Stimulated activated CD8-positive, alpha-beta memory T cell treated with anti-CD3 and anti-CD28 coated beads, Interleukin-4, amount 100 ng/mL, for 1 hour (primary cell): ENCODE measurements at places on chromosomes 4 and X.

DNA sequence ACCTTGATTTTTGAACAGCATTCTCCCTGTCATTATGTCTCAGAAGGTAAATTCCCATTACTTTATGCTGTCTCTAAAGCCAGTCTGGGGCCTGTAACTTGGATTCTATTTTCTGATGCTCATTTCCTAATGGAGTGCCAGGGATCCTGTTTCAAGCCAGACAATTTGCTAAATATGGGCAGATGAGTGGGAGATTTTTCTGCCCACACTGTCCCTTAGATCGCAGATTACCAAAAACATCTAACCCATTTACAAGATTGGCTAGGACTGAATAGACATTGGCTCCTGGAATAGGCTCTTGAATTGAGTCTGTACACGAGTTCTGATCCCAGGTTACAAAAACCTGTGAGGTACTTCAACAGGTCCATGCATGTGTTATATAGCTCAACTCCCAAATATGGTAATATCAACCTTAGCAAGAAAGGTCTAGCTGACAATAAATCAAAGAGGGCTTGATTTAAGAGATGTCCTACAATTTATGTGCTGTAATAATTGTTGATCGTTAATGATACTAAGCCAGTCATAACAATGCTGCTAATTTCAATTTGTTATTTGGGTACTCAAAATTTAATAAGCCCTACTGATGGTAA is 5.7 kb downstream of the GPC3 start:
- no peak for DNase-seq

GRCh38 chrX:111567542-111568255 is 56.3 kb downstream of the SERTM2 start:
- no peak for DNase-seq

DNA sequence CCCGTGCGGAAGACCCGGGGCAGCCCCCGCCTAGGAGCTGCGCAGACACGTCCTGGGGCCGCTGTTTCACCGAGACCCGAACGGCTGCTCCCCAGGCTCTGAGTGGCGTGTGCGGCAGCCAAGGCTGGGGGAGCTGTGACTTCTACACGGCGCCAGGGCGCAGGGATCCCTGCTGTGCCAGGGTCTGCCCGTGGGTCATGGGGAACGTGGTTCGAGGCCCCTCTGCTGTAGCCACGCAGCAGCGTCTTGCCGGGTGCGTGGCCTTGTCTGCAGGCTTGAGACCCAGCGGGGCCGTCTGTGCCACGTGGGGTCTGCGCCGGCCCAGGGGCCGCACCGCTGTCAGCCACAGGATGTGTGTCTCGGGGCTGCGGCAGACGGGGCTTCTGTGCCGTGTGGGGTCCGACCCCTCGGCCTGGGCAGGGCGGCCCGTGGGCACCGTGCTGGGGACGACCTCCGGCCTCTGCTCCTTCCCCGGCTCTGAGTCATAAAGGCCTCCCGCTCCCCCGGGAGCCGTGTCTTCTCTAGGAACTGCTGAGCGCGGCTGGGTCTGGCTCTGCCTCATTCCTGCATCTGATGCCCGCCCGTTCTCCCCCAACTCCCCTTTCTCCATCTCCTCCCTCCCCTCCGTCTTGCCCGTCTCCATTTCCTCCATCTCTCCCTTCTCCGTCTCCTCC is 12.7 kb upstream of the GTPBP6 start:
- no peak for DNase-seq

- DNase-seq = no peak
These were observed 138.3 kb upstream of the USP38 start for GRCh38 chr4:143046454-143046853.

DNA sequence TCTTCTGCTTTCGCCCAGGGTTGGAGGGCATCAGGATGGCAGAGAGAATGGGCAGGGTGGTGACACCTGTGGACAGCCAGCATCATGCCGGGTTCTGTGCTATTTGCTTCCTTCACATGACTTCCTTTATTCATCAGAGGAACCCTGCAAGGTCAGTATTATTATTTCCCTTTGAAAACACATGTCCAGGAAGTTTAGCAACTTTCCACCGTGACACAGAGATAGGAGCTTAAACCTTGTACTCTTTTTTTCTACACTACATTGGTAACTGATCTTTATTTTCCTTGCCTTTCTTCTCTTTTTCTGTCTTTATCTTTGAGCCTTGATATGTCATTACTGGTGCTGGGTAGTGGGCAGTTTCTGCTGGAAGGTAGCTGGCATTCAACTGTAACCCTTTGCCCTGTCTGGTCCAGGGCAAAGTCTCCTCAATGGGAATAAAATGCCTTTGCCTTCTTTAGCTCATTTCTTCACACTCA is 5.0 kb upstream of the MGST2 start:
- no peak for DNase-seq

GRCh38 chrX:83759872-83760271 is 101.1 kb upstream of the CYLC1 start:
- no peak for DNase-seq

- no peak for DNase-seq
These were observed 1008.4 kb upstream of the AGA start for GRCh38 chr4:178450614-178451013.

- DNase-seq = no peak
These were observed 247.3 kb downstream of the SPOCK3 start for GRCh38 chr4:166987026-166987425.

DNA sequence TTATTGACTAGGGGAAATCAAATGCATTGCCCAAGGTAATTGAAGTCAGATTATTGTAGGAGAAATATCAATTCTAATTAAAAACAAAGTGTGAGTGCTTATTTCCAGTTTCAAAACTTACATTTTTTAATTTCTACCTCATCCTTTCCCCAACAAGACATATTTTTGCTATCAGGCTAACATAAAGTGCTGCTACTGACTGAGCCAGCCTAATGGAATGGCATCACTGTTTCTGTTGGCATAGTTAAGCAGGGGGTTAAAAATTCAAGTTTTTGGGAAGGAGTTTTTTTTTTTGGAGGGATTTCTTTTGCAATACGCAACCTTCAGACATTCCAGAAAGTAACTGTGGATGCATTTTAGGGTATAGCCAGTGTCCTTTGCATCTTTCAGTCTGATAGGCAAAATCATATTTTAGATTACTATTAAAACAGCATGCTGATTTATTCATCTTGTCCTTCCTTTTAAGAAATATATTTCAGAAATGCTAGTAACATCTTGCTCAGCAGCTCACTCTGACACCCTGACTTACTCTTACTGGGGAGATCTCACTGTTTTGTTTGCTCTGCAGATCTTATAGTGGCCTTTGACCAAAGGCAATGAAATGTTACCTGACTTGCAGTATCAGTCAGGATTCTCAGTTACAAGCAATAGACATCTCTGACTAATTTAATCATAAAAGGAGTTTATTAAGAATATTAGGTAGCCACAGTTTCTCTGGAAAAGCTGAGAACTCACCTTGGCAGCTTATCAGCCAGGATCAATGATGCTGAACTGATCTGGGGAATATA is 24.4 kb downstream of the GAB1 start:
- no peak for DNase-seq
